B cell (primary cell): ENCODE measurements at places on chromosomes 3 and 15. TPM values are rescaled to one million over a fixed set of nuclear protein-coding genes. Genes with fewer than 3 reads are reported as not detected.

Gene VPS39
- polyA plus RNA-seq, result 82.8 and 118 TPM in 2 replicates

GRCh38 chr3:126848991-126849390 lies 133.9 kb upstream of the PLXNA1 start:
- no peaks in the 10 kb centered on the region for H3K36me3 ChIP-seq
- no peak for DNase-seq
- no peak overlapping the region for H3K4me3 ChIP-seq
- no peaks in the 10 kb centered on the region for H3K27me3 ChIP-seq
- no peaks in the 10 kb centered on the region for H3K4me1 ChIP-seq
- H3K27ac ChIP-seq, result no peak overlapping the region

Gene CD200R1
- polyA plus RNA-seq, result 0.71 and 3.7 TPM in 2 replicates

DNA sequence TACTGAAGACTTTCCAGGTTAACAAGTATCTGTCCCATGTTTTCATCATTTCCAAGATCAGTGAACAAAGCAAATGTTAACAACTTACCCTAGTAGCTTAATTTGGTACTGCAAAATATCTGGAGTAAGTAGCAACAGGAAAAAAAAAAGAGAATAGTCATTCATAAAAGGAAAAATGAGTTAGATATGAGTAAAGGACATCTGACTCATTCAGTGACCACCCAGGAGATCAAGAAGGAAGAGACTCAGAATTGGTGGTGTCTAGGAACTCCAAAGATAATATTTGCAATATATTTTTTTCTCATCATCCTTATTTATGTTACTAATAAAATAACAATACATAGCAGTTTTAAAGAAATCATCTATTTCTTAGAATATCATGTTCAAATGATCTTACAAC lies 253.8 kb upstream of the COL8A1 start:
- H3K27me3 ChIP-seq, result no peaks in the 10 kb centered on the region
- no peak for DNase-seq
- no peak overlapping the region for H3K4me3 ChIP-seq
- H3K4me1 ChIP-seq, result no peaks in the 10 kb centered on the region

DNA sequence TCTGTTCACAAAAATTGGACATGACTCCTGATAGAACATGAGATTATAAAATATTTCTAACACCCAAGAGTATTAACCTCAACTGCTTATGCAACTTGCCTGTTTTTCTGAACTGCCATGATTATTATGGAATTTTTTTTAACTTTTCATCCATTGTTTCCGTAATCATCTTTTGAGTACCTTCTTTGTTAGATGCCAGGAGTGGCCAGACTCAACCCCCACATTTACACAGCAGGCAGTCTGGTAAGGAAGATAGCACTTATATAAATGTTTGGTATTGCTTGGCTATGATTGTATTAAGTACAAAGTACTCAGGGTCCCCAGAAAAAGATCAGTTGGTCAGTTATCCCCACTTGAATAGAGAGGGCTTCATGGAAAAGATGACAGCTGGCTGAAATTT lies 74.3 kb downstream of the CRYBG3 start:
- H3K27me3 ChIP-seq, result no peaks in the 10 kb centered on the region
- no peaks in the 10 kb centered on the region for H3K36me3 ChIP-seq
- H3K4me1 ChIP-seq, result peaks cover 7% of the 10 kb centered on the region
- no peak for DNase-seq
- no peak overlapping the region for H3K27ac ChIP-seq

DNA sequence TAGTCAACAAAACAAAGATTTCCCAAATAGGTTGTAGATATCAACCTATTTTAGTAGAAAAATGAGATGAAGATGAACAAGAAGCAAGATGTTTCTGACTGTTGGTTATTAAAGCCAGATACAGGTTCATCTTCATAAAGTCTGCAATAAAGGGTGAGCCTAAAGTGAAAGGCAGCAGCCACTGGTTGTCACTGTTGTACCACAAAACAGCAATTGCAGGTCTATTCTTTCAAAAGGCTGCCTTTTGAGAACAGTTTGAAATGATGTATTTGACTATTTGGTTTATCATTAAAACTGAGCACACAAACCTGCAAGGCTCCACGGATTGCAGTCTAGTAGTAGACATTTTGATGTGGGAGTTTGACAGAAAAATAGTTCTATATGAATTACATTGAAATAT lies 543.4 kb downstream of the GBE1 start:
- no peaks in the 10 kb centered on the region for H3K4me1 ChIP-seq
- no peaks in the 10 kb centered on the region for H3K36me3 ChIP-seq
- no peaks in the 10 kb centered on the region for H3K27me3 ChIP-seq
- no peak overlapping the region for H3K27ac ChIP-seq

DNA sequence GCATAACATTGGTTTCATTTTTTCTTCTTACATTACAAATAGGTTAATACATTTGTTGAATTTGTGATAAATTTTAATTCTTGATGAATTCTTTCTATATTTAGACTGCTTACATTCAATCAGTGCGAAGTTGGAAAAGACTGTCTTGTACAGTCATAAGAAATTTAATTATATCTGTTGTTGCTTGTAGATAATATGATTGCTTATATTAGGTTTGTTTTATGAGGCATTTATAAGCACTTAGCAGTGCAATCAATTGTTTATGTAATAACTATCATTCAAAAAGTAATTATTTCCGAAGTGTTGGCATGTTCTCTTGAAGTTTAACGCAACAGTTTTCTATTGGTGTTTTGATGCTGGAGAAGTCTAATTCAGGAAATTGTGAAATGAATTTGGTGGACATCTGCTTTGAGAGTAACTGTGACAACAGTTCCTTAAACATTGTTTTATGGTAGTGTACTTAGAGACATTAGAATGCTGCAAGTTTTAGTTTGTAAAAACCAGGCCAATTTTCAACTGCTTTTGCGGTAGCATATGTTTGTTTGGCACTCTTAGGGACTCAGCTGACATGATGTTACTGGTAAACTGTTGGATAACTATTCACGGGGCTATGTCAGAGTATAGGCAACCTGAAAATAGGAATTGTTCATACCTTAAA lies 99.7 kb downstream of the NAALADL2 start:
- no peaks in the 10 kb centered on the region for H3K4me1 ChIP-seq
- DNase-seq, result no peak
- H3K4me3 ChIP-seq, result no peak overlapping the region

- peaks cover 3% of the 10 kb centered on the region for H3K27me3 ChIP-seq
- H3K4me1 ChIP-seq, result no peaks in the 10 kb centered on the region
- DNase-seq, result no peak
- no peak overlapping the region for H3K4me3 ChIP-seq
These were observed 131.0 kb upstream of the UMPS start for GRCh38 chr3:124599147-124599765.

DNA sequence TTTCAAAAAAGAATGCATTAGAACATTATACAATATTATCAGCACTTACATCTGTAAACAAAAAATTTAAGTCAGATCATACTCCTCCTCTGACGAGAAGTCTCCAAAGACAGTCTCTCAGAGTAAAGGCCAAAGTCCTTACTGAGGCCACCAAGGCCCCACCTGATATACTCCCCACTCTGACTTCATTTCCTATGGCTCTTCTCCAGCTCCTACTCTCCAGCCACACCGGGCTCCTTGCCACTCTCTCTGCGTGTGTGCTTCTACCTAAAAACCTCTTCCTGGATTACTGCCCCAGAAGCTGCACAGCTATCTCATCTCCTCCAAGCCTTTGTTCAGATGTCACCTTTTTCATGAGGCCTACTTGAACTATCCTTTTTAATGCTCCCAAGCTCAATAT lies 5.0 kb downstream of the DCP1A start:
- no peak overlapping the region for H3K4me3 ChIP-seq
- H3K27ac ChIP-seq, result no peak overlapping the region
- peaks cover 6% of the 10 kb centered on the region for H3K4me1 ChIP-seq
- peaks cover 9% of the 10 kb centered on the region for H3K36me3 ChIP-seq

GRCh38 chr3:126414961-126415660 lies 20.4 kb downstream of the CFAP100 start:
- H3K36me3 ChIP-seq, result no peaks in the 10 kb centered on the region
- no peak for DNase-seq
- H3K4me3 ChIP-seq, result no peak overlapping the region
- no peaks in the 10 kb centered on the region for H3K4me1 ChIP-seq
- no peaks in the 10 kb centered on the region for H3K27me3 ChIP-seq
- H3K27ac ChIP-seq, result no peak overlapping the region

- no peak for DNase-seq
- no peaks in the 10 kb centered on the region for H3K36me3 ChIP-seq
- no peak overlapping the region for H3K4me3 ChIP-seq
- H3K27ac ChIP-seq, result no peak overlapping the region
- no peaks in the 10 kb centered on the region for H3K27me3 ChIP-seq
- H3K4me1 ChIP-seq, result no peaks in the 10 kb centered on the region
These were observed 276.7 kb upstream of the ARRDC4 start for GRCh38 chr15:97683831-97684230.
